Stimulated activated CD4-positive, alpha-beta T cell treated with anti-CD3 and anti-CD28 coated beads, Interleukin-1b, Interleukin-23, amount 100 ng/mL, for 48 hours (primary cell): ENCODE measurements at places on chromosomes 6 and 20.

DNA sequence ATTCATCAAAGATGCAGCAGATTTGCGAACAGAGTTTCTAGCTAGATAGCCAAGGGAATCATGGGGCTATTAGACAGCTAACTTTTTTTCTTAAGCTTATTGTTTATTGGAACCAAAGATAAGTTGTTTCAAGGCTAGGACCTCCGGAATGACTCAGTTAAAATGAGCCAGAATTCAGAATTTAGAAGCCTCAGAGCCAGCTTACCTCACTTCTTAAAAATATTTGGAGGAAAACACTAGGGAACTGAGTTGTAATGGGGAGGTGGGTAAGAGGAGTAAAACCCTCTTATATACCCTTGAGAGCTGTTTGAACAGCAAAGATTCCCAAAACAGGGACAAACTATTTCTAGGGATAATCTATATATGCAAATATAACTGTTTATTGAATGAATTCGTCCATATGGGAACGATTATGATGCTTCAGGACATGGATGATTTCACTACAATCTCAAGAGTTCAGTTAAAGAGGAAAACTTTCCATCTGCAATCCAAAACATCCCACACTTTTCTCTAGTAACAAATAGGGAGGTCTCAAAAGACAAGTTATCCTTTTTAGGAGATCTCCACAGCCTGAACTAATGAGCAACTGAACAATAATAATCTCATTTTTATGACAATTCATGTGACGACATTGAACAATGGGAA is 12.6 kb upstream of the CARMIL1 start:
- no peak for DNase-seq

- DNase-seq, result no peak
These were observed 9.6 kb downstream of the LRP11 start for GRCh38 chr6:149854532-149854931.

DNA sequence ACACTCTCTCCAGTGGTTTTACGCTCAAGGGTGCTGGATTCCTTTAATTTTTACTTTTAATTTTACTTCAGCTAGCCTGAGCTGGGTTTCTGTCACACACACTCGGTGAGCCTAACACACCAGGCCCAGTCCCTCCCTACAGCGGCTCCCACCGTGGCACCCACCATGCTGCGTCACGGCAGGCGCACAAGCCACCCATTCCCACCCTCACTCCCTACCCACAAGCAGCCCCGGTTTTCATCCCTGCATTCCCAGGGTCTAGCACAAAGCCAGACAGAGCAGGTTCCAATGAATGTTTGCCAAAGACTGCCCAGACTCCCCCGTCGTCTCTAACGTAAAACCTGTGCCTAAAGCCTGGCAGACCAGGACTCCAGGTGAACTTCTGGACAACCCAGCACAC is 50.3 kb downstream of the MYH7B start:
- DNase-seq, result no peak

DNA sequence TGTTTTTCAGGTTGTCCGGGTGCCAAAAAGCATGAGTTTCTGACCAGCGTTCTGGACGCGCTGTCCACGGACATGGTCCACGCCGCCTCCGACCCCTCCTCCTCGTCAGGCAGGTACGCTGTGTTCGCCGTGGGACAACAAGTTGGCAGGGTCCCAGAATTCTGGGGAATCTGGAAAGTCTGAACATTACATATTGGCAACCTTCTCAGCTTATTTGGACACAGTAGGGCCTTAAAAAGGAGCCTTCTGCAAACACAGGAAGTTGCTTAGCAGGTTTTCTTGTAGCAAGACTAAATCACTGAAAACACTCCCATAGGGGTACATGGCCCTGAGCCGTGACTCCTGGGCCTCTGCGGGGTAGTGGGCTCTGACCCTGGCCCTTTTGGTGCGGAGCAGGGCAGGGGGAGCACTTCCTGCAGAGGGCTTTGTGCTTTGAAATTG is 209.7 kb downstream of the SMOC2 start:
- no peak for DNase-seq

DNA sequence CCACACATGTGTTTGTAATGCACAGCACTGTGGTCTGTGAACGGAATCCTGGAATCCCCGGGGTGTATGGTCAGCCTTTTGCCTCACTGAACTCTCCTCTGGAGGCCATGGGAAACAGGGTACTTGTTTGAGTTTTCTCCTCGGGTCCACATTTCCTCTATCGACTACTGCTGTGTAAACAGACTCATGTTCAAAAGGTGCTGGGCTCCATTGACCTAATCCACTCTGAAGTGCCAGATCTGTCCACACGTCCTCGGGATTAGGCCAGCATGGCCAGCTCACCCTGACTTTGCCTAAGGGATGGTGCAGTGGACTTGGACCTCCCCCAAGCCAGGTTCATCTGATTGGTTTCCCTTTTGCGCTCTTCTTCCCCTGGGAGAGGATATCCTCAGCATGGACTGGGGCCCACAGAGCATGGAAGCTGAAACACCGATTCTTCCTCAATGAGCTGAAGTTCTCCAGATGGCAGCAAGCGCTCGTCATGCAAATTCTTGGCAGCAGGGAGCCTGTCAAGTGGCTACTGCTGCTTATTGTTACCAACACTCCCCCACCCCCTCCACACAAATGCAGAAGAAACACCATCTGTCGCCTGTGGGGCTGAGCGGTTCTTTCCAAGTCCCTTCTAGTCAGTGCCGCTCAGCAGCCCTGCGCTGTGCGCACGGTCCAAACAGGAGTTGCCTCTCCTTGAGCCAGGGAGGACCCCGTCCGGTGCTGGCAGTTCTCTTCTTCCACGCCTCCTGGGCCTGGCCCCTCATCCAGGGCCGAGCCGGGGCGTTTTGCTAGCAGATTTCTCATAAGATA is 292.6 kb upstream of the MARCKS start:
- no peak for DNase-seq

- no peak for DNase-seq
These were observed 6.8 kb upstream of the SPATS1 start for GRCh38 chr6:44335631-44336030.

- DNase-seq, result no peak
These were observed 64.7 kb upstream of the APCDD1L start for GRCh38 chr20:58579819-58580473.

DNA sequence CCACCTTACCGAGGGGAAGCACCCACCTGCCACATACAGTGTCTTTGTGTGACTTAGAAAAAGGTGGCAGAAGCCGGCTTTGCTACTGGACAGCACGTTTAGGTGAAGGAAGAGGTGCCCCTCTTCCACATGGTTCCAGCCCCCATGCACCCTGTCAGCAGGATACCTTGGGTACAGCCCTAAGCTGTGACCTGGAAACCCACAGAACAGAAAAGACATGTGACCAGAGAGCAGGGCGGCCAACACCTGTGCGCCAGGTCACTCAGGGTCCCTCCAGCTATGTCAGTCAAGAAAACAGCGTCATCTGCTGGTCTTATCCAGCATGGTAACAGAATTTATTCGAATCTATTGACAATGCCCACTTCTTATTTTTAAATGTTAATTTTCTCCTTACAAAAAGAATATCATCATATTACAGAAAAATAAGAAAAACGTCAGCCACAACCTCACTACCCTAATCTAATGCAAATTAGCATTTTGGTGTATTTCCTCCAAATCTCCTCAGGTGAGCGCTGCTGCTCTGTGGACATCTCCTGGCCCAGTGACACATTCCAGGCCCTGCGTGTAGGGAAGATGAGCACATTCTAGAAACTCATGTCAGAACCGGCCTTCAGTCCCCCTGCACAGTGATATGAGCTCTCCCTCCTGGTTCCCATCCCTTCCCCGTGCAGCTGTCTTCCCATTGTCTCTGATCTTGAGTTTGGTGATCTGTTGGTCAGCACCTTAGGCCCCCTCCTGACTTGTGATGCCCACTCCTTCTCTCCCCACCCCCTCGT is 37.2 kb downstream of the GTF2H5 start:
- DNase-seq, result no peak

DNA sequence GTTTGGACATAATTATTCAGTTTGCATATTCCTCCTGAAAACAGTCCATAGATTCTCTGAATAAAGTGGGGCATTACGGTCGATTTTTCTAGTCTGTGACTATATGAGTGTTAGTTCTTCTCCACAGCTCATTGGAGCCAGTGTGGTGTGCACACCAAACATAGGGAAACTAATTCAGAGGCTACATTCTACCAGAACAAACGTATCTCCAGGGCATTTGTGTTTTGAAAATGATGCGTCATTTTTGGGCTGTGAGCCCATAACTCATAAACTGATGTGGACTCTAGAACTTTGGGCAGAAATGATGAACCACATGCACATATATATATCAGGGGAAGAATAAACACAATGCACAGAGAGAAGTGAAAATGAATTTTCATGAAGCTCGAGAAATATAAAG is 41.8 kb downstream of the C6orf58 start:
- no peak for DNase-seq

- DNase-seq, result no peak
These were observed 230.3 kb downstream of the IBTK start for GRCh38 chr6:82017288-82017687.

DNA sequence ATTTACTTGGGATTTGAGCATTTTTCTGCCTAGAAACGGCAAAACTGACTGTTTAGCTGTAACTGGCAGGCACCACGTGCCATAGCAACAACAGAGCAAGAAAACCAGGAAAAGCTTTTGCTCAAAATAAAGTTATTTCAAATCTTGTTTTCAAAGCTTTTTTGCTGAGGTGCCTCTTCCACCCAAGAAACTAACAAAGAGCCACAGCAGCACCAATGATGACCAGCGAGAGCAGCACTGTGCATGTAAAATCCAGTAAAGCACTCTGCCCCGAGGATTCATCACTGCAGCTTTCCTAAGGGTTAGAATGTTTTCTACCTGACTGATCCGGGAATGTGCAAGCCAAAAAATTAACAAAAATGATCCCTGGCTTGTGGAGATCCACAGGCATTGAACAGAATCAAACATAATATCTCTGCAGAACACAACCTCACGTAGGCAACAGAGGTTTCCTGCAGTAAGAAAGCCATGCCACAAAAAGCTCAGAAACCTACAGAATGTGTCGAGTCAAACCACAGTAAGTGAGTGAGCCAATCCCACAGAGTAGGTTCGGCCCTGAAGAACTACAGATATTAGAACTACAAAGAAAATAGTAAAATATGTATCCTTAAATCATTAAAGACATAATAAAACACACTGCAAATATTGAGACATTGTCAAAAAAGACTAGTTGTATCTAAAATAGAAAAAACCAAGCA is 7.4 kb upstream of the ULBP3 start:
- DNase-seq, result no peak

DNA sequence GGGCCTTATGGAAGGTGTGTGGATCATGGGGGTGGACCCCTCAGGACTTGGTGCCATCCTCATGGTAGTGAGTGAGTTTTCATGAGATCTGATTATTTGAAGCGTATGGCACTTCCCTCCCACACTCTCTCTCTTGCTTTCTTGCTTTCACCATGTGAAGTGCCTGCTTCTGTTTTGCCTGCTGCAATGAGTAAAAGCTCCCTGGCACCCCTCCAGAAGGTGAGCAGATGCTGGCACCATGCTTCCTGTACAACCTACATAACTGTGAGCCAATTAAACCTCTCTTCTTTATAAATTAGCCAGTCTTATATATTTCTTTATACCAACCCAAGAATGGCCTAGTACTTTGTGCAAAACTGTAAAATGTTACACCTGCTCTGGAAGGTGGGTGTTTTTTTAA is 396.8 kb upstream of the HS3ST5 start:
- no peak for DNase-seq

- DNase-seq, result no peak
These were observed 15.0 kb upstream of the AKIRIN2 start for GRCh38 chr6:87716928-87717614.
